ENCODE measurements at places on chromosomes 2 and 18.

DNA sequence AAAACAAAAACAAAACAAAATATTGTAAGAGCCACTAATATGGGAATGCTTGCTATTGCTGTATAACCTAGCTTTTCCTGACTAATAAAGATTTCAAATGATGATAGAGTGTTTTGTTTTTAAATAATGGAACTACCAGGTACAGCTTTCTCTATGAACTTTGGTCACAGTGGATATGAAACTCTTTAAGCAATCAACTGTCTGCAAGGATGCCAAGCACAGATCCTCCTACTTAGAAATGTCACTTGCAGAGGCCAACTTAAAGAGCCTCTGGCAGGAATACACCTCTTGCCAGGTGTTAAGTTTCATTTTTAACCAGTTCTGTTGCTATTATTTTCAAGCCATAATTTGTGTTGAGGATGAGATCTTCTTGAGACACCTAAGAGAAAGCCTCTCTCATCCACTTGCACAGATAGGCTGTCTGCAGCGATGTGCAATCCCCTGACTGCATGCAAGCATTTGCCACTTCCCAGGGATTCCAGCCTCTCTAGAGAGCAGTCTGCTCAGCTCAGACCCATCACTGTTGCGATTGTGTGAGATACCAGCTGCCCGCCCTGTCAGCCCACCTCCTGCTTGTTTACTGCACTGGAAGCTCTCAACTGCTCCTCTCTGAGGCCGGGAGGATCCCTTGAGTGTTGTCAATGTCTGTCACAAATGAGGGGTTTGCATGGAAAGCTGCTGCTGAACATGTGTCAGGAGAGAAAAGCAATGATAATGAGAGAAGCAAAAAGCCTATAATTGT is 86.1 kb upstream of the SCG2 start:
- no peak for DNase-seq

- no peak for DNase-seq
These were observed 9.4 kb upstream of the RALB start for GRCh38 chr2:120243211-120243610.

GRCh38 chr2:10439185-10439879 is 8.8 kb downstream of the ODC1 start:
- DNase-seq, result no peak

- no peak for DNase-seq
These were observed 47.1 kb upstream of the ZNF519 start for GRCh38 chr18:14179306-14179705.

GRCh38 chr2:164142755-164143154 is 406.9 kb upstream of the FIGN start:
- DNase-seq, result no peak

GRCh38 chr2:28252311-28252710 is 140.3 kb upstream of the FOSL2 start:
- DNase-seq, result no peak

- DNase-seq, result peak; percentile 5
These were observed 6.2 kb downstream of the STK39 start for GRCh38 chr2:168241208-168241607.

DNA sequence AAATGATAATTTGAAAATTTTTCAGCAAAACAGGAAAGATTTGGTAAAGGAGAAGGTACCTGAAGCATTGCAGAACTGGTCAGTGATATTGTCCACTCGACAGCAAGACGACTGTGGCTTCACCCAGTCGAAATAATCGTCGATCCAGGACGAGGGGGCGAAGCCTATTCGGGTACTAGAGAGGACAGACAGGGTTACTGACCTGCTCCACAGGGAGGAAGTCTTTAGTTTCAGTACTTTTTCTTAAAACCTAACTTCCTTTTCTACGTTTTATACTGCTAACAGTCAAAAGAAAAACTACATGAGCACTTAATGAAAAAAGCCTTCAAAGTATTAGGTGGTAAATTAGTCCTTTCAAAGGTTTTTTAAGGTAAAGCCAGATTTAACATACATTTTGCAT is 36.0 kb downstream of the RMC1 start:
- no peak for DNase-seq

GRCh38 chr2:109164739-109165221 is 35.8 kb downstream of the SH3RF3 start:
- DNase-seq, result no peak

DNA sequence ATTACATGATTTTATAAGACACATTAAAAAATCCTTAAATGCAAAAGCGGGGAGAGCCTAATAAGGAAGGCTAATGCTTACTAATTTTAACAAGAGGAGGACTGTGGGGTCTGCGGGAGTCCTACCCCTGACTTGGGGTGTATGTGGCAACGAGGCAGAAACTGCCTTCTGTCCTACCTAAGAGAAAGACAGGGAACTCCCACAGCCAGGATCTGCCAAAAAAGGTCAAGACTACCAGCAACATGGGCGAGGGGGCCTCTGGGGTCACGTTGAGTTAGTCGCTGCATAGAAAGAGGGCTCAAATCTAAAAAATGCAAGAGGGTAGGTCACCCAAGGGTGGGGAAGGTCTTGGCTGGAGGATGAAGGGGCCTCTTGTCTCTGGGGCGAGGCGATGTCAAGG is 529 bp upstream of the AMER3 start:
- no peak for DNase-seq

DNA sequence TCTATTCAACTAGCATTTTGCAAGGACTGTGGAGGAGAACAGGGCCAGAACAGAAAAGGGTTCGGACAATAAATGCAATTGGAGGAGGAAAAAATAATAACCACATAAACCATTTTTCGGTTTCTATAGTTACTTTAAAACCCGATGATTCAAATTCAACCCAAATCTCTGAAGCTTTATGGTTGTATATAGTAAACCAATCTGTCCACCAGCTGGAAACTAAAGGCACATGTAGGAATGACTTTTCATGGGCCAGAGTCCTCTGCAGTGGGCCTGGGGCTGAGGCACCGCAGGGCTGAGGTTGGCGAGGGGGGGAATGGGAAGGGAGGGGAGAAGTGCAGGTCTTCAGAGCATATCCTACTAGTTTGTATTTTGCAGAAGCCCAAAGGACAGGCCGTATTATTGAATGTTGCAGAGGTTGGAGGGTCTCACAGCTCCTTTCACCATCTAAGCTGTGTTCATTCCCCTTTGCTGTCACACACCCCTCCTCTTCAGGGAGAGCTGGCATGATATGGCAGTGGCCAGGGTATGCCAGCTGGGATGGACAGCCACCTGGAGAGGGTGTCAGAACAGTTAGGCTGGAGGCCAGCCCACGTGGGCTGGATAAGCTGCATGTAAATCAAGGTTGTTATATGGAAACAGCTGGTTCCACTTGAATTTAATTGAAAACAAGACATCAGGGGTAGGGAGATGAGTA is 267.1 kb downstream of the PRKCE start:
- no peak for DNase-seq

DNA sequence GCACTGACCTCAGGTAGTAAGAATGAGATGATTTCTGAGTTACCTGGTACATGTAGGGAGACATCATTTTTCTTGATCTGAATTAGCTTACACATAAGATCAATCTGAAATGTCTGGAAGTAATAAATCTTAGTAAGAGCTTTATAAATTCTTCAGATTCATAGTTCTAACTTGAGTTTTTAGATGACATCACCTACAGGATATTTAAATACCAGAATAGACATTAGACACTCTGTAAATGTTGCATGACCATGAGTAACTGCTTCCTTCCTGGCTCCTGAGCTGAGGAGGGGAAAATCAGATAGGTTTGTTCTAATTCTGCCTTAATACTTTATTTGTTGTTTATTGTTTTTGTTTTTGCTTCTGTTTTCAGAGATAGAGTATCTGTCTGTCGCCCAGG is 181.8 kb downstream of the PHLPP1 start:
- DNase-seq, result no peak

DNA sequence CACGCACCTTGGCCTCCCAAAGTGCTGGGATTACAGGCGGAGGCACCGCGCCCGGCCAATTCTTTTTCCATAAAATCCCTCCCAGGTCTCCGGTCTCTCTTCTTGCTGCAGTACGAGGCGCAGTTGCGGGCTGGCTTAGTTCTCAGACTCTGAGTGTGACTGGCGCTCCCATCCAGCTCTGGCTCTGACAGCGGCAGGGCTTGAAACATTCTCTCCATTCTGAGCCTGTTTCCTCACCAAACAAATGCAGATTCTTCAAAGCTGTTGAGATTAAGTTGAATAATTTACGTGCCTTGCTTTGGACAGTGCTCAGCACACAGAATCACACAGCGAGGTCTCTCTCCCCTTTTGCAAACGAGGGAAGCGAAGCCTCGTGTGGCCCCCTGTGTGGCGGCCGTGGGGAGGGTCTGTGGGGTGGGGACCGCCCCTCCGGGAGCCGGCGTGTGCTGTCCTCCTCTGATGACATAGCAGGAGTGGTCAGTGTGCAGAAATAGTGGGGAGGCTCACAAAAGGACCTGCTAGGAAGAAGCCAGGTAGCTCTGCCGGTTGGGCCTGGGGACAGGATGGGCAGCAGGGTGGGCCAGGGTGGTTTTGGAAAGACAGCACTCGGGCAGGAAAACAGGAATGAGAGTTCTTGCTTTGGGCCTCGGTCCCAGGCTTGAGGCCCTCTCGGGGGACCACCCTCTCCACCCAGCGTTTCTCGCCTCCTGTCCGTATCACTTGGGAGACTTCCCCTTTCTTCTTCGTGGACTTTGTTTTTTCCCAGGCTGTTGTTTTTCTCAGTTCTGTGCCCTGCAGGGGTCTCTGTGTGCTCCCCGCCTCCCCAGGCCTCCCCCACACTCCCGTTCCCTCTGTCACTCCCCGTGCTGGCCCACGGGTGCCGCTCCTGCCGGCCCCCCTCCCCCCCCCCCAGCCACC is 75.0 kb downstream of the KCNG2 start:
- DNase-seq, result no peak

- no peak for DNase-seq
These were observed 84.7 kb downstream of the NFATC1 start for GRCh38 chr18:79480171-79481045.

DNA sequence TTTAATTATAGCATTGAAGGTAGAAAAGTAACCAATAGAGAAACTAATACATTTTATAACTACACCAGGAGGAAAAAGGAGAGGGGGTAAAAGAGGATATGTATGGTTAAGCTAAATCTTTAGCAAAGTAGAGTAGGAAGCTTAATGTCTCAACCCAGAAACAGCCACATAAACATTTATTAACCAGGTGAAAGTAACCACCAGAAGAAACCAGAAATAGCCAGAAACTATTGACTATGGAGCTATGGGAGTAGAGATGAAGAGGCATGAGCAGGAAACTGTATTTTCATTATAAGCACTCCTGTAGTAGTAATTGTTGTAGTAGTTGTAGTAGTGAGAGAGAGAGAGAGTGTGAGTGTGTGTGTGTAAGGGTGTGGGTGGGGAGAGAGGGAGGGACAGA is 617.5 kb upstream of the CHAC2 start:
- DNase-seq, result no peak

- no peak for DNase-seq
These were observed 2.1 kb downstream of the LBH start for GRCh38 chr2:30233271-30234009.

DNA sequence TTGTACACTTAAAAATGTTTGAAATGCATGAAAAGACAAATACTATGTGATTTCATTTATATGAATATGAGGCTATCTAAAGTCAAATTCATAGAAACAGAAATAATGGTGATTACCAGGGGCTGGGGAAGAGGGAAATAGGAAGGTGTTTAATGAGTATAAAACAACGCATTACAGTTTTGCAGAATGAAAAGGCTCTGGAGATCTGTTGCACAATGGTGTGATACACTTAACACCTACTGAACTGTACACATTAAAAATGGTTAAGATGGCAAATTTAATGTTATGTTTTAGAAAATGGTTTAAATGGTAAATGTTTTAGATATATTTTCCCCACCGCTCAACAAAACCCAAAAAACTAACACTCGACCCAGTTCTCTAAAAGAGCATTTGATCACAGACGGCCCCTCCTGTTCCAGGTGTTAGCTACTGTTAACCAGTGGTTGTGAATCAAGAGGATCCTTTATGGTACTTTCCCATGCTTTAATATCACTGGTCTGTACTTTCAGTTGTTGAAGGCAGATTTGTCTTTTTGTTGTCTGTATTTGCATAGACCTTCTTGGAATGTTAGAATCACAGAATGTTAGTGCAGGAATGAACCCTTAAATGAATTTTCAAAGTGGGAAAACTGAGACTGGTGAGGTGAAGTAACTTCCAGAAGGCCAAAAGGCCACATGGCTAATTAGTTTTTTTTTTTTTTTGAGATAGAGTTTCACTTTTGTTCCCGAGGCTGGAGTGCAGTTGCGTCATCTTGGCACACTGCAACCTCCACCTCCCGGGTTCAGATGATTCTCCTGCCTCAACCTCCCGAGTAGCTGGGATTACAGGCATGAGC is 10.2 kb downstream of the RAB10 start:
- DNase-seq, result no peak

GRCh38 chr2:11290713-11291112 is 53.7 kb downstream of the ROCK2 start:
- no peak for DNase-seq

DNA sequence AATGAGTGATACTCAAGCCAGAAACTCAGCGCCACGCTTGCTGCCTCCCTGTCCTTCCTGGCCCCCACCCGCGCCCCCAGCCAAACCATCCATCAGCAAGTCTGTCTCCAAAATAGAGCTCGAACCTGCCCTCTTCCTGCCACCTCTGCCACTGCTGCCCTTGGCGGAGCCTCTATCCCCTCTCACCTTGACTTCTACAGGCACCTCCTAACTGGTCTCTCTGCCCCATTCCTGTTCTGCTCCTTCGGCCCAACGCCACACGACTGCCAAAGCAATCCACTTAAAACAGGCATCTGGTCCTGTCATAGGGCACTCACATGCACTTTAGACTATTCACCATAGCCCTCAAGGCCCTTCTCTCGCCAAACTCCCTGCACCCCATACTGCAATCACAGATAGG is 210.3 kb upstream of the SMAD2 start:
- DNase-seq, result no peak

GRCh38 chr2:10016802-10017258 is 26.5 kb upstream of the KLF11 start:
- DNase-seq, result no peak

DNA sequence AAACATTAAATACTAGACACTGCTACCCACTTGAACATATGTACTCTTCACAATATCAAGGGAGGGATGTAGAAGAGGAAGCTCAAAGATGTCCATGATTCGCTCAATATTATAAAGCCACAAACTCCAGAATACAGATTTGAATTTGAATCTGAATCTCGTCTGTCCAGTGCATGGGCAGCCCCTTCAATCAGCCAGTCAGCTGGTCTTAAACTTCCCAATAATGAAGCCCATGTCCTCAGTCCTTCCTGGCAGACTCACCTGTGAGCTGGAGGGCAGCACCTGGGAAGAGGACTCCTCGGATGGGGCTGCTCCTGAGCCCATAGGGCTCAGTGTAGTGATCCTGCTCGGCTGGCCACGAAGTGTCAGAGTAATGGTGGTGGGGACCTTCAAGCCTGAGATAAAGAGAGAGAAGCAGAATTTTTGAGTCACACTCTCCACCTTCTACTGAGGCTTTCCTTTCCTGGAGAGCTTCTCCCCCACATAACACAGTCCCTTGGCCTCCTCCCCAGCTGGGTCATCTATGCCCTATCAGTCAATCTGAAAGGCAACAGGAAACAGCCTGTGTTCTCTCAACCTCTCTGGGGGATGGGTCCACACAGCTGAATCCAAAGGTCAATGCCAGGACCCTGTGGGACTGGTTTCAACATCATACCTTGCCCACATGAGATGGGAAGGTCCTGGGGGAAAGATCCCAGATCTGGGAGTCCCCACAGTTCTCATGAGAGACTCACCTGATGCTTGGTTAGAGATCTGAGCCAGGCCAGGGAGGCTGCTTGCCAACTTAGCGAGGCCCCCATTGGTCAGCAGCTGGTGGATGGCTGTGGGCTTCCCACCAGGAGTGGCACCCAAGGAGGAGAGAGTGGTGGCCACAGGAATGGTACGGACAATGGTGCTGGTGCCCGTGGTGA is 36.5 kb downstream of the KANSL3 start:
- no peak for DNase-seq

- DNase-seq, result no peak
These were observed 6.6 kb upstream of the NCK2 start for GRCh38 chr2:105737980-105738657.

All from keratinocyte (primary cell).